Pancreas (tissue), 10 donors: ENCODE measurements at places on chromosomes 13 and 19.

GRCh38 chr19:2188708-2189385 lies 25.1 kb downstream of the DOT1L start:
- no peak for DNase-seq

DNA sequence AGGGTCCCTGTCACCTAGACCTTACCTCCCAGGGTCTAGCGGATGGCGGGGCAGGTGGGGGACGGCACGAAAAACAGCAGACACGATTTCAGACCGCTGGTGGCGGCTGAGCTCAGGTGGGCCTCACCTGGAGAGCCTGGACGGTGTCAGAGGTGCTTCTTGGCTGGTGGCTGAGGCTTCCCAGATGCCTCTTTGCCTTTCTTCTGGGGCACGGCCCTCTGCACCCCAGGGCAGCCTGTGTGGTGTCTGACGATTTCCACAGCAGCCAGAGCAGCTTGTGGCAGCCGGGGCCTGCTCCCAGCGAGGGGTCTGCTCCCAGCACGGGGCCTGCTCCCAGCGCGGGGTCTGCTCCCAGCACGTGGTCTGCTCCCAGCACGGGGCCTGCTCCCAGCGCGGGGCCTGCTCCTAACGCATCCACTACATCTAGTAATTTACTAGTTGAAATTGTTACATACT lies 66.7 kb downstream of the ATP11A start:
- no peak for DNase-seq

DNA sequence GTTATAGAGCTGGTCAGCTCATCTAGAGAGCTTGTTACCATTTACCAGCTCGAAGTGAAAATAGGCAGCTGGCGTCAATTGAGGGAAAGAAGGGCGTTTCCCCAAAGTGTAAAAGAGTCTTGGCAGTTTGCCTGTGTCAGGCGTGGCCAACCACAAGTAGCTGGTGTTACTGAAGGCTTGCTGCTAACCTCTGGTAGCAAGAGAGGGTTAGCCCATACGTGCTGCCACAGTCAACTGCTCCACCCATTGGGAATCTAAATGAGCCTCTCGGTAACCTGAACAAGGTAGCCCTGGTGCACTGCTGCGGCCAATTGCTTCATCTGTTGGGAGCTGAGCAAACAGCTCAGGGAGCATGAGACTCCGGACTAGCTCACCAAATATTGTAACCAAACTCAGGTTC lies 314.9 kb upstream of the SLITRK5 start:
- no peak for DNase-seq

- DNase-seq = no peak
Measured at GRCh38 chr19:33497131-33497777, 24.3 kb downstream of the PEPD start.

- no peak for DNase-seq
Measured at GRCh38 chr13:41117869-41118268, 14.7 kb downstream of the KBTBD6 start.
